Calu3 (cell line): ENCODE measurements at places on chromosomes 6 and 20. TPM values are rescaled to one million over a fixed set of nuclear protein-coding genes. Genes with fewer than 3 reads are reported as not detected.

Gene GLP1R
- 4.8 and 10.2 TPM in 2 replicates for total RNA-seq

Gene CGA
- total RNA-seq: not detected in 2 replicates

Gene ARHGAP18
- 64.5 and 65.6 TPM in 2 replicates for total RNA-seq

Gene NMBR
- not detected in 2 replicates for total RNA-seq

Gene ZBTB46
- total RNA-seq: 2.5 and 3.2 TPM in 2 replicates

Gene TEAD3
- 27.3 and 28.3 TPM in 2 replicates for total RNA-seq

Gene PTCRA
- not detected in 2 replicates for total RNA-seq

Gene SPATS1
- total RNA-seq: not detected in 2 replicates

Gene PAX1
- not detected in 2 replicates for total RNA-seq

Gene RIMS1
- total RNA-seq: 0.57 and 1.4 TPM in 2 replicates

Gene MLN
- not detected in 2 replicates for total RNA-seq

Gene ZNF311
- total RNA-seq: 1.4 and 2.2 TPM in 2 replicates

Gene TBXT
- total RNA-seq: not detected in 2 replicates

Gene LY6G5B
- total RNA-seq: 44.6 and 45.1 TPM in 2 replicates

Gene HUS1B
- 0.61 and 0.71 TPM in 2 replicates for total RNA-seq

Gene PNPLA1
- 0.19 and 0.20 TPM in 2 replicates for total RNA-seq

Gene ARID1B
- total RNA-seq: 50.5 and 53.5 TPM in 2 replicates

Gene KIF3B
- 51.2 and 56.6 TPM in 2 replicates for total RNA-seq

Gene TREM1
- total RNA-seq: 1.2 and 1.4 TPM in 2 replicates

Gene C4B
- 7.8 and 13.4 TPM in 2 replicates for total RNA-seq

Gene PPIL6
- total RNA-seq: 2.5 and 2.6 TPM in 2 replicates

Gene MUC22
- not detected in 2 replicates for total RNA-seq

Gene SLC35F1
- not detected in 2 replicates for total RNA-seq

Gene CLIC5
- 3.3 and 5.1 TPM in 2 replicates for total RNA-seq

Gene PPARD
- 26.2 and 26.8 TPM in 2 replicates for total RNA-seq

Gene ADGRF4
- total RNA-seq: 7.3 and 8.0 TPM in 2 replicates

Gene NFKBIL1
- total RNA-seq: 33.5 and 34.0 TPM in 2 replicates

Gene DPPA5
- not detected in 2 replicates for total RNA-seq

Gene MYB
- total RNA-seq: 1.5 and 3.1 TPM in 2 replicates

Gene HLA-DMB
- 32.4 and 35.9 TPM in 2 replicates for total RNA-seq

Gene HLA-A
- 451 and 963 TPM in 2 replicates for total RNA-seq

Gene PTPRK
- 201 and 265 TPM in 2 replicates for total RNA-seq

Gene SOX18
- not detected in 2 replicates for total RNA-seq

Gene TUBB2A
- 16.0 and 17.6 TPM in 2 replicates for total RNA-seq

Gene PRICKLE4
- total RNA-seq: 6.4 and 7.1 TPM in 2 replicates

Gene CDK19
- total RNA-seq: 17.7 and 24.3 TPM in 2 replicates

Gene BHLHE23
- total RNA-seq: not detected in 2 replicates

Gene OXT
- not detected in 2 replicates for total RNA-seq

Gene SIRPD
- not detected in 2 replicates for total RNA-seq

Gene BPIFB2
- total RNA-seq: not detected in 2 replicates

Gene EFCAB8
- total RNA-seq: 1.1 and 2.5 TPM in 2 replicates

Gene UTRN
- 89.4 and 109 TPM in 2 replicates for total RNA-seq

Gene ECI2
- 15.8 and 19.7 TPM in 2 replicates for total RNA-seq

Gene BNIP5
- total RNA-seq: 0.88 and 0.94 TPM in 2 replicates

Gene CRIP3
- total RNA-seq: 2.3 and 5.4 TPM in 2 replicates

Gene TCP11
- total RNA-seq: not detected in 2 replicates

Gene RNF39
- total RNA-seq: 1.3 and 1.4 TPM in 2 replicates

Gene PPP1R18
- 22.0 and 28.2 TPM in 2 replicates for total RNA-seq

Gene SLC4A11
- 9.4 and 11.0 TPM in 2 replicates for total RNA-seq

Gene SLCO4A1
- total RNA-seq: 51.9 and 63.9 TPM in 2 replicates

Gene SOX12
- total RNA-seq: 13.6 and 14.5 TPM in 2 replicates

Gene ESF1
- total RNA-seq: 14.7 and 15.1 TPM in 2 replicates

Gene FLRT3
- total RNA-seq: 4.6 and 9.5 TPM in 2 replicates

Gene TFAP2A
- total RNA-seq: 74.7 and 77.0 TPM in 2 replicates

Gene ITPR3
- total RNA-seq: 136 and 143 TPM in 2 replicates

Gene TASP1
- 16.5 and 20.0 TPM in 2 replicates for total RNA-seq

Gene ZNF831
- total RNA-seq: not detected in 2 replicates

Gene AIF1
- total RNA-seq: not detected in 2 replicates
